ENCODE measurements at places on chromosomes 1 and 21.

- DNase-seq, result no peak
Measured at GRCh38 chr1:192401825-192402224, 85.0 kb downstream of the RGS21 start.

DNA sequence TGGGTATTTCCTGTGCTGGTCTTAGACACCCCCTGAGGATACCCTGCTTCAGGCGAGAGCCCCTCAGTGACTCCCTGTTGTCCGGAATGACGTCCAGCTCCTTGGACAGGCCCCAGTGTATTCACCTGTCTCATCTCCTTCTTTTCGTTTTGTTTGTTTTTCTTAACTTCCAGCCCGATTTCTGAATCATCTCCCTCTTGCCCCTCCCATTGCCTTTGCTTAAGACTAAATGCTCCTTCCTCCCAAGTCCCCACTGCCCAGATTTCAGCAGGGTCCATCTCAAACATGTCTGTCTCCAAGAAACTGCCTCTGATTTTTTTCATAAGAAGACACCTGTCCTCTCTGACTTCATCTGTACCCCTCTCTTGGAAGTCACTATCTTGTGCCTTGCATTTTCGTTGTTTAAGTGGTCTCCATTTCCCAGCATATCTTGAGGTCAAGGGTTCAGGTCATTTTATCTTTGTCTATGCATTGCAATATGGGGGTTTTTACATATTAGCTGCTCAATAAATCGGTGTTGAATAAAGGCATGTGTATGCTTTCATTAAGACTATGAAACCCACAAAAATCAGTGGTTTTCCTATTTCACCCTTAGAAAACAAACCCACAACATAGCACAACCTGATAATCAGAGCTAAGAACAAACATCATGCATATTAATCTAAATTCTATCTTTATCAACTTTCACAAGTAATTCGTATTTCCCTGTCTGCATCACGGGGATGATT, 58.4 kb upstream of the LGALS8 start:
- no peak for DNase-seq

GRCh38 chr1:164640686-164641352, 81.8 kb downstream of the PBX1 start:
- DNase-seq, result no peak

GRCh38 chr1:20760322-20760721, 26.8 kb downstream of the HP1BP3 start:
- DNase-seq, result no peak

DNA sequence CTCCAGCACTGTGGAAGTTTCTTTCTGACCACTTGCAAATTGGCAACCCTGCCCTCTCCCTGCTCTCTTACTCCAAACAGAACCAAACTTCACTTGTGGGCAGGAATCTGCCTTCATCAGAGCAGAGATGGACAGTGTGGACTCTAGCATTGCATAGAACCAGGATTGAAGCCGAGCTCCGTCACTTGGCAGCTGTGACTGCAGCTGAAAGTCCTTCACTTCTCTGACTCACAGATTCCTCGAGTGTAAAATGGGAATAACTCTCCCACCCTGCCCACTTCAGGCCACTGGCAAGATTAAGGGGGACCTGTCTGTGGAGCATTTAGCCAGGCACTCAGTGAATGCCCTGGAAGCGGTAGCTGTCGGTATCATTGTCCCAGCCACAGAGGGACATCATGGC, 75.7 kb upstream of the ZBTB40 start:
- no peak for DNase-seq

GRCh38 chr1:202698276-202698675, 12.0 kb downstream of the SYT2 start:
- DNase-seq, result no peak

GRCh38 chr1:45477646-45478045, 13.3 kb downstream of the TESK2 start:
- DNase-seq, result no peak

DNA sequence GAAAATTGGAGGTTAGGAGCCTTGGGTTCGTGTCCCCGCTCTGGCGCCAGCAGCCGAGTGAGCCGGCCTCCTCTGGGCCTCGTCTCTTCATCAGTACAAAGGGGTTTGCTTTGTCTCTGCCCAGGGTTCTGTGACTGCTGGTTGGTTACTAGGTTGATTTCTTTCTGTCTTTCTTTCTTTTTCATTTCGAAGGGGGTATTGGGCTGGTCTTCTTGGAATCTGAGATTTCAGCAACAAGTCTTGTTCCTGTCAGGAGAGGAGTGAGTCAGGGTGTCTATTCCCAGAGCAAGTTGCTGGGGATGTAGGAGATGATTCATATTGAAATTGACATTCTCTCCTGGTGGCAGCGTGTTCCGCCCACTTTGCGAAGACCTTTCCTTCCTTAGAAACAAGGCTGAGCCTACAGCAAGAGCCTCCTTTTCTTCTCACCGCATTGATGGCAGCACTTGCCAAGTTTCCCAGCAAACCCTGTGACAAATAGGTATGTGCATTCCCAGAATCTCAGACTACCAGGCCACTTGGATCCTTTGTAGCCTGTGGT, 79.2 kb downstream of the MAN1C1 start:
- DNase-seq, result no peak

DNA sequence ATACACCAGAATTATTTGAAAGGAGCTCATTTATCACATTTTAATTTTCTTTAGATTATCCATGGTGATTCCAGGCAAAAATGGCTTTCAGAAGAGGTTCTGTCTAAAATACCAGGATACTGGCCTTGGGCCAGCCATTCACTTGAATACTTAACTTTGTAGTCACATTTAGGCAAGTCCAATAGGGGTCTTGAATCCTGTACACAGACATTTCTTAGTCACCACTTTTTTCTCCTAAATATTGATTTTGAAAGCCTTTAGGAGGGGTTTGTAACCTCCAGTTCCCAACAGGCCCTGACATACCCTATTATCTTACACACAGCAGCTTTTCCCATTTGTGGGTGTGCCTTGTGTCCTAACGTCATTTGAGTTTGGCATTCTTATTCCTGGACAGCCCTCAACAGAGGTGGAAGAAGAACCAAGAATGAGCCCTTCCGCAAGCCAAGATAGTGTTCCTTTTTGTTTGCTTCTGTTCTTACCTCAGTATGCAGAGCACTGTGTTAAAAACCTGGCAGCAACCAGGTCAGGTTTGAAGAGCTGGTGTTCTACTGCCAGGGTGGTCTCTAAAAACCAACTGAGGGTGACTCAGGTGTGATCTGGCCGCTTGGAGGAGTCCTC, 19.5 kb downstream of the MAP3K7CL start:
- DNase-seq, result no peak

GRCh38 chr1:18253093-18253492, 145.5 kb downstream of the IGSF21 start:
- no peak for DNase-seq

GRCh38 chr1:39650431-39650830, 11.0 kb upstream of the HEYL start:
- DNase-seq, result no peak

DNA sequence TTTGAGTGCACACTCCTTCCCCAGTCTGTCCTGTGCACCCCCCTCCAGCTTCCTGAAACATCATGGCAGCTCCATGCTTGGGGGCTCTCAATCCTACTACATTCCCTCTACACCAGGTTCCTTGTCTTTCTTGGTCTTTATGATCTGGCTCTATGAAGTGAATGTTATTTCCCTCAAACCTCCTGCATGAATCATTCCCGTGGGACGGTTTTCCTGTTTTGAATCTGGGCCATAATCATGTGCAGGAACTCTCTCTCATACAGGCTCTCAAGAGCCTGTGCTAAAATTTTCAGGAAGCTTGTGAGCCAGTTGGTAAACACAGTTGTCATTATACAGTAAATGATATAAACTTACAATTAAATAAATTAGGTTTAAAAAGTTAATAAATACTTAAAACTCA, 89.8 kb upstream of the KCNE2 start:
- DNase-seq, result no peak

GRCh38 chr1:75514270-75514669, 96.6 kb downstream of the SLC44A5 start:
- no peak for DNase-seq

GRCh38 chr1:48190881-48191280, 31.6 kb upstream of the SLC5A9 start:
- DNase-seq, result no peak

- DNase-seq, result no peak
Measured at GRCh38 chr21:20388400-20388799, 609.8 kb upstream of the NCAM2 start.

DNA sequence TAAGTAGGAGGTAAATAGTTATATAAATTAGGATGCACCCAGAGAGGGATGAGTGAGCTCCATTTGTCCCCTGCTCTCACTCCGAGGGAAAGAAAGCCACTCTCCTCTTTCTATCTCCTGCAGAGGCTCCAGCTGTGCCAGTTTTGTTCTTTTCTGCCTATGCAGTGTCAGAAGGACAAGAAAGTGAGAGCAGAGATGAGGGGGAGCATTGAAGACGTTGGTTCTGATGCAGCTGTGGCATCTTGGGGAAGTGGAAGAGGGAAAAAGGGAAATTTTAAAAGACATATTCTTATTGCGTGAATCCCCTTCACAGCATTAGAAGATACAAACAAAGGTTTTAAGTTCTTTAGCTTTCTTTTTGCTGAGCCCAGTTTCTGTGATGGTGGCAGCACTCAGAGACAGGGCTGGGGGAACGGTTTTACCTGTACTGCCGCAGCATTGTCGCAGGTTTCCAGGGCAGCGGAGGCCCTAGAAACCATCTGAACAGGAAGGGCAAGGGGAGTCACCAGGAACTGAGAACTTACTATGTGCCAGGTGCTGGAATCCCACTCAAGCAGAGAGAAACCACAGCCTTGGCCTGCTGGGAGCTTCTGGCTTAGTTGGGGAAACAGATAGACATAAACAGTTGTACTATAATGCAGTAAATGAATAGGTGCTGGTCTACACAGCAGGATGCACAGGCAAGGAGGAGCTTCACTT, 44.9 kb upstream of the USP24 start:
- DNase-seq, result no peak

DNA sequence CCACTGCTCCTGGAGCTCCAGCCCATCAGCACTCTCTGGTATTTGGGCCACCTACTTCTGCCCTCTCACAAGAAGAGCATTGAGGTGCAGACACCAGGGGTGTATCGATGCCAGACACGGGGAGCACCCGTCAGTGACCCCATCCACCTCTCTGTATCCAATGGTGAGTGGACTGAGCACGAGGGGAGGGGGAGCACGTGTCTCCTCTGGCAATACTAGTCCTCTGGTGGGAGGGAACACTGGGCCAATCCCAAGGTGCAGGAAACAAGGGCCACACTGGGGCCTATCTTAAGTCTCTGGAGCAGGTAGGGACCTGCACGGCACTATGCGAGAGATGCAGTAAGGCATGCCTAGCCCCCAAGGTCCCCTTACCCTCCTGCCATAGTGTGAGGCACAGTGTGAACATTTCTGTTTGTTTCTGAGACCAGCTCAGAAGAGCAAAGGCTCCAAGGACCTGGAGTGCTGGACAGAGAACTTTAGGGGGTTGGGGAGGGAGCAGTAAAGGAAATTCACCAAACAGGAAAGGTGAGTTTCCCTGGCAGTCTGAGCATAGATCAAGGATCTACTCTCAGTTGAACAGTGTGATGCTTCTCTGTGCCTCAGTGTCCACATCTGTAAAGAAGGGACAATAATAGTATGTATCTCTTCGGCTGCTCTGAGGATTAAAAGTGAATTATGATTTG, 2.3 kb downstream of the FCRLB start:
- no peak for DNase-seq

- no peak for DNase-seq
Measured at GRCh38 chr1:212132025-212132424, 96.5 kb downstream of the DTL start.

Data from HCT116 (cell line).